ENCODE measurements at places on chromosomes 1 and 21.

DNA sequence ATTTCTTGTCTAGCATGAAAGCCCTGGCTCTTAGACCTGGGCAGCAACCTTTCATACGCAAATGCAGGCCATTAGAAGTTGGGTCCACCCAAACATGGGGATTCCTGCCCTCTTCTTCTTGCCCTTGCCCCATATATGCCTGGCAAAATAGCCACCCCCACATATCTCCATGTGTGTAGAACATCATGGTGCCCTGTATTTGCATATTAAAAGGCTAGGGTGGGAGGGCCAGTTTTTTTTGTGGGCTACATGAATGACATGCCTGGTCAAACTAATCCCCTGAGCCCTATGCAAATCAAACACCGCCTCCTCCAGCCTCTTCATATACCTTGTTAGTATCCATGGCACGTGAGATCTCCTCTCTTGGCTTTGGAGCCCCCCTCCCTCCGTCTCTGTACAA lies 24.7 kb downstream of the MFSD2A start:
- DNase-seq, result no peak

- DNase-seq, result no peak
These were observed 22.6 kb downstream of the COL18A1 start for GRCh38 chr21:45427331-45428271.

DNA sequence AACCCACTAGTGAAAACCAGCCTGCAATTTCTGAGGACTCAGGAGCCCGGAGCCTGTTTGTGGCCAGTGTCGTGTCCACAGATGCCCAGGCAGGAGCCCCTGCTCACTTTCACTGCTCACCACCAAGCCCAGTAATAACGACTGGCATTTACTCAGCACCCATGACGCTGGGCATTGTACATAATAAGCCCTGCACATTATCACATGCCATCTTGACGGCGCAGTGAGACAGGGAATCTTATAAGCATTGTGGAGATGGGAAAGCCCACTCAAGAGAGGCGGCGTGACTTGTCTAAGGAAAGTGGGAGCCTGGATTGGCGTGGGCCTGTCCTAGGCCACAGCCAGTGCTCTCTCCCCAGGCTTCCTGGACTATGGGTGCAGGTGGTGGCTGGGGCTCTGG lies 28.8 kb upstream of the PEF1 start:
- no peak for DNase-seq

DNA sequence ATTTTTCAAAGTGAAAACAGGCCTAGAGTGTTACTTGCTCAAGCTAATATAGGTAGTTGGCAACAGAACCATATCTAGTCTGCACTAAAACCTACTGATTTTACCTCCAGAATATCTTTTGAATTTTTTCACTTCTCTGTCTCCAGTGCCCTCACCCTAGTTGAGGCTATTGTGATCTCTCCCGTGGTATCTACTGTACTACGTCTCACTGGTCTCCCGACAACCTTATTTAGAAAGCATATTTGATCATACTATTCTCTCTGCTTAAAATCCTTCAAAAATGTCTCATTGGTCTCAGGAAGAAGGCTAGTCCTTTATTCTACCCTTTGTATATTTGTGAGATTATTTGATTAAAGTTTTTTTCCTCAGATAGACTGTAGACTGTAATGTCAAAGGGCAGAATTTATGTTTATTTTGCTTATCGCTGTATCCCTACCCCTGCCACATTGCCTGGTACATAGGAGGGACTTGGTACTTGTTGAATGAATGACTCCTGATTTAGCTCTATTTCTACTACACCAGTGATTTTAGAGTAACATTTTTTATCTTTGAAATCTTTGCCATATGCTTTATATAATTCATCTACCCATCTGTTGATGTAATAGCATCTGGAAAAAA lies 135.5 kb upstream of the KIAA1614 start:
- DNase-seq, result no peak

GRCh38 chr1:207805841-207806421 lies 54.1 kb downstream of the CD46 start:
- no peak for DNase-seq

DNA sequence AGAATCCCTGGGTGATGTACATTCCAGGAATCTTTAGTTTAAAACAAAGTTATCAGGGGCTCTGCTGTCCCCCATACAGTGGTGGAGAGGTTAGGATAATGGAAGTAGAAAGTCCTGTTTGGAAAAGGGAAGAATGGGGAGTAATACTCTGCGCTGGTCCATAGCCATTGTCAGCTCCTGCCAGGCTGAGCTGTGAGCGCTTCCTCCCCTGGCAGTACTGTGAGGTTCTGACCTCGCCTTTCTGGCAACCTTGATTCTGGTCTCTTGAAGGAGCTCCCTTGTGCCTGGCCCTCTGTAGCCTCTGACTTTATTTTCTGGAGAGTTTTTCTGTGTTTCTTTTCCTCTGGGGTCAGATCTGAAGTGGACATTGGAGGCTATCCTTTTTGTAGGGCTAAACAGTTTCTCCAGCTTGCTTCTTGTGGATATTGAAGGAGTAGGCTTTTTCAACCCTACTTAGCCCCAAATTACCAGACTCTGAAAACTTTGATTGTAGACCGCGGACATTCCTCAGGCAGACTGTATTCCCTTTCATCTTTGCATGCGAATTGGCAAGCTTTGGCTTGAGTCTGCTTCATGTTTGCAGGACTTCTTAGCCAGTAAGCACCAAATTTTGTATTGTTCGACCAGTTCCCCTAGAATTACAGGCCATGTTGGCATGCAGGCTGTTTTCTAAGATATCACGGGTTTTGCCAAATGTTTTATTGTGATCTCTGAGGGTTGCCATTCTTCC lies 13.8 kb downstream of the UBE4B start:
- DNase-seq, result no peak

- DNase-seq, result peak; percentile 11
These were observed 850 bp downstream of the SESN2 start for GRCh38 chr1:28259934-28260802.

- no peak for DNase-seq
These were observed 707.2 kb downstream of the RWDD3 start for GRCh38 chr1:95941121-95941798.

- DNase-seq, result no peak
These were observed 17.9 kb downstream of the HMGN2 start for GRCh38 chr1:26490155-26490554.

DNA sequence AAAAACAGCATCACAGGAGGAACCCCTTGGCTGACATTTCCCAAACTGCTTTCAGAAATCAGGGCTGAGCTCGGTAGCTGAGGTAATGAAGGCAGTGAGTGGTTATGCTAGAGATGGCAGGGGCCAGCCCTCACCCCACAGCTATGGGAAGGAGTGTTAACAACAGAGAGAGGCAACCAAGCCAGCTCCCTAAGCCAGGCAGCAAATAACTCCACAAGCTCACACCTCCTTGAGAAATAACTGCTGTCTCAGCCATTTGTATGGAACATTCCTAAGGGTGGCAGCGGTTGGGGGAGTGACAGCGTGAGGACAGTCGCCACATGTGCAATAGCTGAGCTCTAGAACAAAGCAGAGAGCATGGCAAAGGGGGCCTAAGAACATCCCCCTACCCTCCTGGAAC lies 42.6 kb downstream of the LMX1A start:
- DNase-seq, result no peak

GRCh38 chr1:84930329-84930728 lies 37.3 kb upstream of the LPAR3 start:
- no peak for DNase-seq

DNA sequence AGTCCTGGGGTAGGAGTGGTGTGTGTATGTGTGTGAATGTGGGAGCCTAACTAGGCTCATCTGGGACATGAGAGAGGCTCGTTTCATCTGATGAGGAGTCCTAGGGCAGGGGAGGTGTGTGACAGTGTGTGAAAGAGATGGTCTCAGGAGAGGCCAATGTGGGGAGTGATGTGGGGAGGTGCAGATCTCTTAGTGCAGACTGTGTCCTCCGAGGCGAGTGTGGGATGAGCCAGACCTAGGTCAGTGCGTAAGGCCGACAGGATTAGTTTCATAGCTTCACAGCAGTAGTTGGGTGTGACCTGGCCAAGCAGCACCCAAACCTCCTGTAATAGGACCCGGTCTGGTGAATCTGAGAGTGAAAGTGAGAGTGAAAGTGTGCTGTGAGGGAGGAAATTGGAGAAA lies 94.7 kb downstream of the LIPI start:
- no peak for DNase-seq

GRCh38 chr1:77605246-77606026 lies 77.0 kb downstream of the ZZZ3 start:
- DNase-seq, result no peak

DNA sequence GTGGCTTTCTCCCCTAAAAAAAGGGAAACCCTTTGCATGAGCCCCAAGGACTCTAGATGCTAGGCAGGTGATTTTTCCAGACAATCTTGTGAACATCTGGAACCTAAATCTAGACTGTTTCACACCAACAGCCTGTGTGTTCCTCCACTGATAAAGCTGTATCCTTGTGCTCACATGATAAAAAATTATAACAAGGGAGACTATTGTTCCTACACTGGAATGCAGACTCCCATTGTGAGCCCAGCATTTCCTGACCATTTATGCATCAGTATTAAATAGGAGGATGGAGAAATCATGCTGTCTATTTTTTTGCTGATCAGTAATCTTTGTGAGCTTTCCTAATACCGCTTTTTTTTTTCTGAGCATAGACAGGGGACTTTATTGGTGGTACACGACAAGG lies 52.5 kb downstream of the ZNF697 start:
- DNase-seq, result no peak

- DNase-seq, result no peak
These were observed 21.9 kb downstream of the ERG start for GRCh38 chr21:38476385-38476784.

GRCh38 chr1:213457186-213457585 lies 406.1 kb downstream of the RPS6KC1 start:
- no peak for DNase-seq

GRCh38 chr1:63112155-63112900 lies 210.0 kb upstream of the FOXD3 start:
- DNase-seq, result no peak

DNA sequence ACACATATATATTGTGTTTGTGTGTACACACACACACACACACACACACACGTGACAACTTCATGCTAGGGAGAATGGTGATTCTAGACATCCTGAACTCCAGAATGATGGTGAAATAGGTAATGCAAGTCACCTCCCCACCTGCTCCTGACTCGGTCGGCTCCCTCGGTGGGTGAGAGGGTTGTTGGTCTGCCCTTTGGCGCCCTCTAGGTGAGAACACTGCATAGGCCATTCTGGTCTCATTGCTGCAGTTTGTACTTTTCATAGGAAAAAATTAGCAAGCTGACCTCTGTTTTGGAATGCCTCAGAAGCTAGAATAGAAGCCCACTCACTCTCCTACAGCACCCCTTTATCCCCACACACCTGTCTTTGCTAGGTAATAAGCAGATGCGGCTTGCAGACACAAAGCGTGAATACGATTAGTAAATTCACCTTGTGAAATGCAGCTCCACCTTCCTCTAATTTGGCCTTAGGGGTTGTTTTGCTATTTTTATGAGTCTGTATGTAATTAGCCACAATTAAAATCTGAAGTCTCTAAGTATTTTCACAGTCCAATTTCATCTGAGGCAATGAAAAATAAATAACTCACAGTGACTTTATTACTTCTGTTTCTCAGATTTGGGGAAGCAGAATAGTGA lies 130.0 kb upstream of the KCNJ15 start:
- peak; percentile 2 for DNase-seq

GRCh38 chr21:38683222-38683621 lies 122.5 kb upstream of the ETS2 start:
- DNase-seq, result no peak

DNA sequence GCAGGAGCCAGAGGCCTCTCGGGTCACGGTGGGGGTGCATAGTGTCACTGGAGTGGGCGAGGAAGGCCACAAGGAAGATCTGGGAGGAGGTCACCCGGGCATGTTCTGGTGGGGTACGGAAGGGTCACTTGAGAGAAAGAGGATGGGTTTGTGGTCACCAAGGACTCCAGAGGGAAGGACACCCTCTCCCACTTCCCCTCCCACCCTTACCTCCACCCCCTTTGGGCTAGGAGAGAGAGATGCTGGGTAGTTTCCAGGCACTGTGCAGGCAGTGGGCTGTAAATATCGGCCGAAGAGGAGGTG lies 703 bp downstream of the AMIGO1 start:
- DNase-seq, result no peak

DNA sequence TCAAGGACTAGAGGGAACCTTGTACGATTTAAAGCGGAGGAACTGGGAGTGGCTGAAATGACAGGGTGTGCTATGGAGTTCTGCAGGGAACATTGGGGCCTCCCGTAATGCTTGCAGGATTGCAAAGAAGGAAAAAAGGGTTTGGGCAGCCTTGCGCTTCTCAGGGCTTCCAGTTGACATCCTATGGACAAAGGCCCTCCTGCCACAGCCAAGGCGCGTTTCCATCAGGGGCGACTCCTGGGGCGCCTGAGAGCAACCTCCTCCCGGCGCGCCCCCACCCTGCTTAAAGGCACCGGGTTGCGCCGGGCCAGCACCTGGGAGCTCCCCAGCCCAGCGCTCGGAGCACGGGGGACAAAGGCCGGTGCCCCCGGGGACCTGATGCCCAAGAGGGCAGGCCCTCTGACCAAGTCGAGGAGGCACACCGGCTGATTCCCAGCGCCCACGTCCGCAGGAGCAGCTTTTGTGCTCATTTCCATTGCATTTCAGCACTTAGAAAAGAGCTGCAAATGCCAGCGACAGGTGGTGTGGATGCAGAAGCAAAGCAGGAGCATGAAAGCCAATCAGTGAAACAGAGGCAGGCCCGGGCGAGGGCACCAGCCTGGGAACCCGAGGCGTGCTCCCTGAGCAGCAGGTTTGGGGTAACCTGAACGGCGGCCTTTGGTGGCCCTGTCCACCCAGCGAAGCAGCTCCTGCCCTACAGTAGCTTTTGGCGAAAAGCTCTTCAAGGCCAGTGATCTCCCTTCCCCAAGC lies 17.6 kb upstream of the RNF187 start:
- no peak for DNase-seq

GRCh38 chr1:231058416-231059109 lies 18.5 kb upstream of the FAM89A start:
- no peak for DNase-seq

DNA sequence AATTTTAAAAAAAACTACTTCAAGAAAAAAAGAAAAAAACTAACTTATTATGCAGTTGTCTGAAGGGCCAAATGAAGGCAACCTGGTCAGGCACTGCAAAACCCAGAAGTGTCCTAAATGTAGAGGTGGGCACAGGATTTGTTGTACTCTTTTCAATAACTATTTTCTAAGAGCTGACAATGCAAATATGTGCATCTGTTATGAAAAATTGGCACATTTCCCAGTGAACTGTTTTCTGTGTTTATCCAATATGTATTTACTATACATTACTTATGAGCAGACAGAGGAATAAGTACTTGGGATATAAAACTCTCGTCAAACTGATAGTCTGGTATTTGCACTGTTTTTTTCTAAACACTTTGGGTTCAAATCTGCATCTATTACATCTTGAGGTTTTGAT lies 188.0 kb upstream of the C21orf91 start:
- no peak for DNase-seq

- no peak for DNase-seq
These were observed 8.7 kb upstream of the RPL11 start for GRCh38 chr1:23682946-23683345.

DNA sequence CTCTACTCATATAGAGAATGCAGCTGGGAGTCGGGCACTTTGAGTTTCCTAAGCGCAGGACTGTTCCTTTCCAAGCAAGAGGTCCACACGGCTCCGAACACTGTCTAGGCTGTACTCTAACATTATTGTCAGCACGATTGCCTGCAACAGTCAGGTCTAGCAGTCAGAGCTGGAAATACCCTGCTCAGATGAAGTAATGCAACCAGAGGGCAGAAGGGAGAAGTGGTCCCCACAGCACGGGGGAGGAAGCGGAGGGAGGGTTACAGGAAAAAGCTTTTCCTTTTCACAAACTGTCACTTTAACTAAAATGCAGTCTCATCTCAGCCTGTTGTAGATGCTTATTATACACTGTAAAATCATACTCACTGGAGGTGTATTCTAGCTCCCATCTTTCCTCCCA lies 98.9 kb upstream of the SLC44A3 start:
- no peak for DNase-seq

GRCh38 chr1:86447198-86447790 lies 21.4 kb upstream of the CLCA1 start:
- DNase-seq, result no peak
